Spleen (tissue), 13 donors: ENCODE measurements at places on chromosomes 16 and 17. TPM values are rescaled to one million over a fixed set of nuclear protein-coding genes. Genes with fewer than 3 reads are reported as not detected.

GSG1L gene
- total RNA-seq: 0.22 TPM

USP43 gene
- total RNA-seq: 0.39 TPM

KRT12 gene
- not detected for total RNA-seq

DYNLL2 gene
- 19.4 TPM for total RNA-seq

ITGAE gene
- 25.4 TPM for total RNA-seq

AKAP1 gene
- total RNA-seq: 23.9 TPM

TMEM114 gene
- not detected for total RNA-seq

CALB2 gene
- not detected for total RNA-seq

CCL2 gene
- total RNA-seq: 5.4 TPM

FBXO31 gene
- 26.7 TPM for total RNA-seq

TRAF4 gene
- total RNA-seq: 32.7 TPM

TBC1D3C gene
- total RNA-seq: not detected

KCNJ12 gene
- total RNA-seq: 4.1 TPM

TMEM100 gene
- total RNA-seq: 3.9 TPM

MMP15 gene
- 21.8 TPM for total RNA-seq

CRHR1 gene
- not detected for total RNA-seq
